ENCODE measurements at places on chromosomes 7 and 10. TPM values are rescaled to one million over a fixed set of nuclear protein-coding genes. Genes with fewer than 3 reads are reported as not detected.
A peak's percentile ranks its signal among the peaks of the same experiment; 100 is the strongest.

GRCh38 chr10:81027223-81027622, 489.5 kb downstream of the SH2D4B start:
- H3K27me3 ChIP-seq, result no peaks in the 10 kb centered on the region
- no peaks in the 10 kb centered on the region for H3K36me3 ChIP-seq
- no peak overlapping the region for H3K4me3 ChIP-seq
- H3K27ac ChIP-seq, result no peak overlapping the region
- no peak for DNase-seq

DNA sequence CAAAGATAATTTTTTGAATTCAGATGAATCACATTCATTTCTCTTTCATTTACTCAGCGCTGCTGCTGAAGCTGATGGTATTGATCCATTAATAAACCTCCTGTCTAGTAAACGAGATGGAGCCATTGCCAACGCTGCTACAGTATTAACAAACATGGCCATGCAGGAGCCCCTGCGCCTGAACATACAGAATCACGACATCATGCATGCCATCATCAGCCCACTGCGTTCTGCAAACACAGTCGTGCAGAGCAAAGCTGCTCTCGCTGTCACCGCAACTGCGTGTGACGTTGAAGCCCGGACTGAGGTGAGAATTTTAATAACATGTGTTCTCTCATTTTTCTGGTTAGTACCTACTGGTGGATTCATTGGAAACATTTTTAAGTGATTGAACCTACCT, 70.2 kb downstream of the ARMC3 start:
- DNase-seq, result no peak
- no peak overlapping the region for H3K4me3 ChIP-seq
- H3K36me3 ChIP-seq, result no peaks in the 10 kb centered on the region
- H3K27ac ChIP-seq, result no peak overlapping the region

DNA sequence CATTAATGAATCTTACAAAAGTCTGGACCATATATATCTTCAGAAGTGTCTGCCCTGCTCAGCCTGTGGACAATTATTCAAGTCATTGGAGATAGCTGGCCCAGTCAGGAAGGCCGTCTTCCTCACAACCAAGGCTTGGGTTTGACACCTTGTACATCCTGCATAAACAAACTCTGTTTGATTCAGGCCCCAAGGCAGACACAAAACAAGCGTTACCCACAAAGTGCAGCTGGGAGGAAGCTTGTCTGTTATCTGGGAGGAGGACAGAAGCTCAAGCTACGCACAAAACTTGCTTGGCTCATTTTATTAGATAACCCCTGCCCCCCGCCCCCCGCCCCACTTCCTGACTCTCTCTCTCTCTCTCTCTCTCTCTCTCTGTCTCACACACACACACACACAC, 166.9 kb upstream of the WDR11 start:
- H3K27me3 ChIP-seq, result no peaks in the 10 kb centered on the region
- no peaks in the 10 kb centered on the region for H3K4me1 ChIP-seq
- H3K36me3 ChIP-seq, result no peaks in the 10 kb centered on the region
- DNase-seq, result no peak
- H3K27ac ChIP-seq, result no peak overlapping the region

- H3K27me3 ChIP-seq, result no peaks in the 10 kb centered on the region
- no peak for DNase-seq
- H3K4me3 ChIP-seq, result no peak overlapping the region
- no peak overlapping the region for H3K27ac ChIP-seq
- peaks cover 5% of the 10 kb centered on the region for H3K4me1 ChIP-seq
Observed at GRCh38 chr7:732094-732541, 5.0 kb upstream of the PRKAR1B start.

DNA sequence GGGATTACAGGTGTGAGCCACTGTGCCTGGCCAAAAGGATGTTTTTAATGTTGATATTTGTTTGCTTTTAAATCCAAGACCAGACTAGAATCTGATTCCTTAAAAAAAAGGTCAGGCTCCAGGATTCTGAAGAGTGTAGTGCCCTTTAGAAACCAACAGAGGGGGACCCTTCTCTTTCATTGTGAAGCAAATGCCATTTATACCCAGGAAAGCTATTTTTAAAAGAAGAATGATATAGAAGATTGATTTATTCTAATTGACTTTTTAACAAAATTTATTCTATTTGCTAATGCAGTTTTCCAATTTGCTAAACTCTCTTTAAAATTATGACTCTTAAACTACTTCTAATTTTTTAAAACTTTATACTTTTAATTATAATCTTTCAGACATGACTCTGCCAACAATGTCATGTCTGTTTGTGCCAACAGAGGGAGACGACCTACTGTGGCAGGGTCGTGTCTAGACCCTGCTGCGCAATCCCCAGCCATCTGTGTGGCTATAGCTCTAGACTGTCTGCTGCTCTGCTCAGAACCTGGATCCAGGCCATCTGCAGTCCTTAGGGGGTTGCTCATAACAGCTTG, 201.0 kb upstream of the IMMP2L start:
- H3K27me3 ChIP-seq, result no peaks in the 10 kb centered on the region
- DNase-seq, result peak; percentile 61
- H3K27ac ChIP-seq, result no peak overlapping the region
- no peaks in the 10 kb centered on the region for H3K4me1 ChIP-seq
- H3K4me3 ChIP-seq, result no peak overlapping the region
- no peaks in the 10 kb centered on the region for H3K36me3 ChIP-seq

DNA sequence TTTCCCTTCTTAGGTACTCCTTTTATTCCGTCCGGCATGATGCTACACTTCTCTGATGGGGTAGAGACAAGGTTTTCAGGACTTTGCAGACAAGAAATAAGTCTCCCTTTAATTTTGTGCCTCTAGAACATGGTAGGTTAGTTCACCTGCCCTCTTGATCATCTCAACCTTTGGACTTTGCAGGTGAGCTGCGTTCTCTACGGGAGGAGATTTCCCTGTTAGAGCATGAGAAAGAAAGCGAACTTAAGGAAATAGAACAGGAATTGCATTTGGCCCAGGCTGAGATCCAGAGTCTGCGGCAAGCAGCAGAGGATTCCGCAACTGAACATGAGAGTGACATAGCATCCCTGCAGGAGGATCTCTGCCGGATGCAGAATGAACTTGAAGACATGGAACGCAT, 9.2 kb downstream of the CCDC136 start:
- no peak overlapping the region for H3K4me3 ChIP-seq
- H3K36me3 ChIP-seq, result peaks cover 40% of the 10 kb centered on the region
- no peak for DNase-seq
- H3K27me3 ChIP-seq, result no peaks in the 10 kb centered on the region

DNA sequence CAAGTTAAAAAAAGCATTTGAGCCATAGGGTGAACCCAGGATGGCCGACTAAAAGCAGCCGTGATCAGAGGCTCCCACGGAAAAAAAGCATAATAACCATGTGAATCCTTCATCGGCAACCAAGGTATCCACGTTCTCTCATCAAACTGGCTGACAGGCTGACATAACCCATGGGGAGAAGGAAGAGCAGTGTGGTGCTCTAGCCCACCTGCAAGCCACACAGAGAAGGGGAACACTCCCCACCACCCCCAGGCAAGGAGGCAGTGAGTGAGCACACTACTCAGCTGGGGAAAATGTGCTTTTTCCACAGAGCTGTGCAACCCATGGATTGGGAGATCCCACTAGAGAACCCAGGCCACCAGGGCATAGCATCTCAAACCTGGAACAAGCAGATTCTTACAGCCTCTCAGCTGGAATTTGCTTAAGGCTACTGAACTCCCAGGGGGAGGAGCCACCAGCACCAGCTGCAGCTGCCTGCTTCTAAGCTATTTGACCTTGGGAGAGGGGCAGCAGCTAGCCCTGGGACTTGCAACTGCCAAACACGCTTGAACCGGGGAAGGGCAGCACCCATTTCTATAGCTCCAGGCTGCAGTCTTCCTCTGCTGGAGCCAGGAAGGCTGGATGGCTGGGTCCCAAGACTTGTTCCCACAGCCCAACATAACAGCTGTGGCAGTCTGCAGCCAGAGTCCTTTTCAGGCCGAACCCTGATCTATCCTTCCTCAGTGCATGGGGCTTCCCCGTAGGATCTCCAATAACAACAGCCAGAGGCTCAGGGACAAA, 178.2 kb upstream of the NRG3 start:
- no peak overlapping the region for H3K4me3 ChIP-seq
- H3K27ac ChIP-seq, result no peak overlapping the region
- no peak for DNase-seq

GRCh38 chr7:102463841-102464576, 654 bp downstream of the ALKBH4 start:
- peak; percentile 41 for DNase-seq
- no peaks in the 10 kb centered on the region for H3K27me3 ChIP-seq
- H3K36me3 ChIP-seq, result peaks cover 40% of the 10 kb centered on the region
- H3K4me3 ChIP-seq, result peak overlapping the region; percentile 93
- peaks cover 54% of the 10 kb centered on the region for H3K4me1 ChIP-seq
- H3K27ac ChIP-seq, result peak overlapping the region; percentile 86

DNA sequence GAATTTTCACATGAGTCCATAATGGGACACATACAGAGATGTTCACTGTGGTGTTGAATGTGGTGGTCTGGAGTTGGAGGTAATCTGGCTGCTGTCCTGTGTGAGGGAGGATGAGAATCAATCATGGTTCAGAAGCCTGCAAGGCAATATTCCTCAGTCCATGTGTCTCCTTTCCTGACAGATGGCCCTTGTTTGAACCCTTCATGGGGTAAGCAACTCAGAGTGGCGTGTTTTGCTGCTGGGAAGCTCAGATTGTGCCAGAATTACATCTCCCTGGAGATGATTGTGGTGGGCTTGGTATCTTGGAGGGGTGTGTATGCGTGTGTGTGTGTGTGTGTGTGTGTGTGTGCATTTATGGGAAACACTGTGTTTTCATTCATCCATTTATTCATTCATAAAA, 44.5 kb upstream of the COMTD1 start:
- DNase-seq, result no peak
- H3K36me3 ChIP-seq, result no peaks in the 10 kb centered on the region
- H3K4me3 ChIP-seq, result no peak overlapping the region
- peaks cover 23% of the 10 kb centered on the region for H3K27me3 ChIP-seq
- no peak overlapping the region for H3K27ac ChIP-seq
- peaks cover 11% of the 10 kb centered on the region for H3K4me1 ChIP-seq

- H3K36me3 ChIP-seq, result no peaks in the 10 kb centered on the region
- H3K27me3 ChIP-seq, result no peaks in the 10 kb centered on the region
- H3K27ac ChIP-seq, result no peak overlapping the region
- H3K4me3 ChIP-seq, result no peak overlapping the region
- DNase-seq, result peak; percentile 10
- no peaks in the 10 kb centered on the region for H3K4me1 ChIP-seq
Observed at GRCh38 chr10:91043173-91043910, 122.5 kb upstream of the ANKRD1 start.

DNA sequence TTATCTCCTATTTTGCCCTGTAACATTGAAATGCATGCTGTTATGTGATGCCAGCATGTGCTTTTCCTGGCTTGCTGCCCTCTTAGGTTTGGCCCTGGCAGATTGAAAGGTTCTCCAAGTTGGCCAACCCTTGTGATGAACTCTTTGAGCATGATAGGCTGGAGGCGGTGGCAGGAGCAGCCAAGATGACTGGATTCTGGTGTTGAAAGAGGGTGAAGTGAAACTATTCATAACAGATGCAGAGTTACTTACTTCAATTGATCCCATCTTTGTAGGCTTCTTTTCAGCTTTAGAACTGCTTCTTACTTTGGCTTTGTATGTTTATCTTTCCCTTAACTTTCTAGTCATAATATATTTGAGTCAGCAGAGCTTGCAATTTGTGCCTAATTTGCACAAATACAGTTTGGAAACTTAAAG, 57.6 kb downstream of the BICC1 start:
- no peaks in the 10 kb centered on the region for H3K36me3 ChIP-seq
- no peak overlapping the region for H3K27ac ChIP-seq
- no peaks in the 10 kb centered on the region for H3K27me3 ChIP-seq
- H3K4me1 ChIP-seq, result no peaks in the 10 kb centered on the region
- no peak for DNase-seq

GRCh38 chr10:26215935-26216584, 514 bp upstream of the GAD2 start:
- H3K4me1 ChIP-seq, result no peaks in the 10 kb centered on the region
- H3K4me3 ChIP-seq, result no peak overlapping the region

DNA sequence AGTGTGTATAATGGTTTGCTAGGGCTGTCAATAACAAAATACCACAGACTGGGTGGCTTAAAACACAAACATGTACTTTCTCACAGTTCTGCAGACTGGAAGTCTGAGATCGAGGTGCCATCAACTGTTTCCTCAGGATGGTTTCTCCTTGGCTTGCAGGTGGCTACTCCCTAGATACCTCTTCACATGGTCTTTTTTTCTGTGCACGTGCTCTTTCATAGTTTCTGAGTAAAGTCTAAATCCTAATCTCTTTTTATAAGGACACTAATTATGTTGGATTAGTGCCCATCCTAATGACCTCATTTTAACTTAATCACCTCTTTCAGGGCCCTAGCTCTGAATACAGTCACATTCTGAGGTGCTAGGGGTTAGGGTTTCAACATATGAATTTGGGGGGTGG, 65.9 kb downstream of the AMPH start:
- H3K27me3 ChIP-seq, result no peaks in the 10 kb centered on the region
- no peaks in the 10 kb centered on the region for H3K36me3 ChIP-seq
- DNase-seq, result no peak

- no peaks in the 10 kb centered on the region for H3K27me3 ChIP-seq
- no peak for DNase-seq
- no peak overlapping the region for H3K4me3 ChIP-seq
- no peak overlapping the region for H3K27ac ChIP-seq
- peaks cover 3% of the 10 kb centered on the region for H3K36me3 ChIP-seq
Observed at GRCh38 chr7:101939136-101939695, 121.8 kb downstream of the CUX1 start.

- no peaks in the 10 kb centered on the region for H3K4me1 ChIP-seq
- H3K36me3 ChIP-seq, result no peaks in the 10 kb centered on the region
- no peak overlapping the region for H3K27ac ChIP-seq
- H3K4me3 ChIP-seq, result no peak overlapping the region
Observed at GRCh38 chr10:94677691-94678090, 5.8 kb upstream of the CYP2C18 start.

DNA sequence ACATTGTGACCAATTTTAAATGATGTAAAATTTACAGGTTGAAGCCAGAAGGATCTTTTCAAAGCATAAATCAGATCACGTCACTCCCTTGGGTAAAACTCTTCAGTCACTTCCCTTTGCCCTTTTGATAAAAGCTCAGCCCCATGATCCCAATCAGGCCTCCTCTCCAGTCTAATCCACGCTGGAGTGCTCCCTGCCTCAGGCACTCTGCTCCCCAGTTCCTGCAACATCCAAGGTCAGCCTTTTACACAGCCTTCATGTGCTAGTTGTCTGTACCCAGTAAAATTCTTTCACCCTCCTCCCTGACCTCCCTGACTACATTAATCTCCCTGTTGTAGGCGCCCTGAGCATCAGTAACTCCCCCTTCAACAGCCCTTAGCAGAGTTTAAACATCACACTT, 14.1 kb downstream of the ELMO1 start:
- H3K27ac ChIP-seq, result no peak overlapping the region
- DNase-seq, result no peak
- no peak overlapping the region for H3K4me3 ChIP-seq
- H3K27me3 ChIP-seq, result peaks cover 3% of the 10 kb centered on the region
- H3K36me3 ChIP-seq, result no peaks in the 10 kb centered on the region
- H3K4me1 ChIP-seq, result no peaks in the 10 kb centered on the region

HACD1 gene
- 1.1 TPM for total RNA-seq

CNOT4 gene
- 21.6 TPM for total RNA-seq

CLDN3 gene
- not detected for total RNA-seq

SDHAF3 gene
- total RNA-seq, result 103 TPM

PTF1A gene
- not detected for total RNA-seq

PEX1 gene
- total RNA-seq, result 15.6 TPM

PHYHIPL gene
- total RNA-seq, result not detected

GBX1 gene
- total RNA-seq, result not detected

ARHGEF35 gene
- 0.22 TPM for total RNA-seq
